Stimulated activated CD4-positive, alpha-beta T cell treated with anti-CD3 and anti-CD28 coated beads, Interleukin-4, amount 100 ng/mL, for 4 hours (primary cell): ENCODE measurements at places on chromosomes 2 and 18.

- DNase-seq: no peak
Measured at GRCh38 chr2:158934170-158934569, 34.3 kb upstream of the TANC1 start.

DNA sequence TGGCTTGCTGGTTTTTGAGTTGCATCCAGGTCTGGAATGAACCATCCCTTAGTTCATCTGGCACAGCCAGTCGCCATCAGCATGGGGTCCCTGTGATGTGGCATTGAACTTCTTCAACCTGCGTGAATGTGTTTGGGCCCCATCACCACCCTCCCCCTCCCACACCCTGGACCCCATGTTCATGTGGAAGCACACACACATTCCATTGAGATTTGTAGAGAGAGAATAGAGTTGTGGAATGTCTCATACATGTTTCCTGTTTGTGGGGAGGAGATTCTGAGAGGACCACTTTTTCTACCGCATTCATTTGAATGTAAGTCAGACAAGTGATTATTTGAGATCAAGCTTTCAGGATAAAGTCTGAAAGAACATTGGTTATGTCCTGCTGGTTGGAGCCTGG lies 117.6 kb upstream of the EML6 start:
- DNase-seq: no peak

GRCh38 chr18:26119246-26119645 lies 14.4 kb upstream of the PSMA8 start:
- no peak for DNase-seq

GRCh38 chr18:53610957-53611356 lies 613.5 kb downstream of the MBD2 start:
- no peak for DNase-seq

GRCh38 chr2:186590759-186591505 lies 1.1 kb downstream of the ITGAV start:
- no peak for DNase-seq

- DNase-seq: no peak
Measured at GRCh38 chr2:181241797-181242196, 215.4 kb upstream of the ITGA4 start.

GRCh38 chr18:54835944-54836343 lies 7.7 kb downstream of the RAB27B start:
- DNase-seq: no peak

DNA sequence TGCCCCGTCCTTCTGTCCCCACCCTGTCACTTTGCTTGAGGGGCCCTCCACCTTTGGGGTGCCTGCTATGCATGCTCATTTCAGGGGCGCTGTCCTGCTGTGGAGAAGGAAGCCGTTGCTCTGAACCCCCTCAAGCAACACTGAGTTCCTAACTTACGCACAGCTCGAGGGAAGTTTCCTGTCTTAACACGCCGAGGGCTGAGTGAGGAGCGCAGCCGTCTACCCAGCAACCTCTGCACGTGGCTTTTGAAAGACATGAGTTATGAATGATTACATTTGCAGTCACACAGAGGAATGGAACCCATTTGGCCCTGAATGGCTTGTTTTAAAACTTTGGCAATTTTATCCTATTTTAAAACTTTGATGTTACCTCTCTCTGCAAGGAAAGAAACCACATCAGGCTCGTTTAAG lies 14.0 kb downstream of the RAMP1 start:
- no peak for DNase-seq

DNA sequence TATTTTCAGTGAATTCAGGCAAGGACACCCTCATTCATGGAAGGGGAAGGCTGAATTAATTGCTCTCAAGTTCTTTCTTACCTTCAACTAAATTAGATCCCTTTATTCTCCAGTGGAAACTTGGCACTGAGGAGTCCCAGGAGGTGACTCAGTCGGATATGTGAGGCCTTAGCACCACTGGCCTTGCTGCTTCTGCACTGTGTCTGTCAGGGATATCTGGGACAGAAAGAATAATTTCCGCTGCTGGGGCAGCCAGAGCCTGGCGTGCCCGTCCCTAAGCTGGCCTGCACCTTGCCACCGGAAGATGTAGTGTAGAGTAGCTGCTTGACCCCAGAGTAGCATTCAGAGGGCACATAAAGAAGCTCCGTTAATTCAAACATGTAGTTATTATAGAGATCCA lies 53.4 kb downstream of the LIMS1 start:
- no peak for DNase-seq
